Osteoblast (primary cell): ENCODE measurements at places on chromosomes 7 and 10.

GRCh38 chr10:43314626-43315495, 48.0 kb upstream of the RASGEF1A start:
- DNase-seq: peak; percentile 50

DNA sequence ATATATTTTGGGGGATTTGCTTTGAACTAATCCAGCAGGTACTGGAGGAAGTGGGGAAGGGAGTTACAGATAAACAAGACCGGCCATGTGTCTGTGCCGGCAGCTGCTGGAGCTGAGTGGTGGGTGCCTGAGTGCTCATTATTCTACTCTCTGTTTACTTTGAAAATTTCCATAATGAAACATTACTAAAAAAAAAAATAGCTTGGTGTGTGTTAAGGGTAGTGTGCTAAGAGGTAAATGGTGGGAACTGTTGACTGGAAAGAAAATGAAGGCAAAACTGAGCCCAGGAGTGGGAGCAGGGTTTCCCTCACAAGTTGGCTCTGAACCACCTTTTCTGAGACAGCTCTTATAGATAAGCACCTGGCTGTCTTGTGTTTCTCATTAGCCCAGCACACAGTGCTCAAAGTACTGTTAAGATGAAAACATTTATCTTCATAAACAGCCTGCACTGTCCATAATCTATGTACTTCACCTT, 50.6 kb downstream of the PARD3 start:
- DNase-seq: no peak

GRCh38 chr7:111734954-111735660, 172.8 kb upstream of the IMMP2L start:
- no peak for DNase-seq

DNA sequence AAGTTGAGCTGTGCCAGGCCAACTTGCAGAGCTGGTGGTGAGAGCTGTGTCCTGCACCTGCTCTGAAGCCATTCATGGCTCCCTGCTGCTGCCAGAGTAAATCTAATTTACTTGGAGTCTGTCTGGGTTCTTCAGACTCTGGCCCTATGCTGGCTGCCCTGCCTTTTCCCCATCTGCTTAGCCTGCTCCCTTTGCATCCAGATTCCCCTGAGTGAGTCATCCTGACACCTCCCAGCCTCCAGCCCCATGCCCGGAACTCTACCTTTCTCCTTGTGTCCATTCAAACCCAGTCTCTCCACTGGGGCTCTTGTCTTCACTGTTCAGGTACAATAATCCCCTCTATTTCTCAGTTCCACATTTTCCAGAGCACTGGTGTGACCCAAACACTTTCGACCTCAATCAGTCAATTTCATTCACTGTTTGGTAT, 434.4 kb upstream of the ZMIZ1 start:
- DNase-seq: no peak

GRCh38 chr10:71748671-71749191, 24.6 kb downstream of the VSIR start:
- no peak for DNase-seq

GRCh38 chr7:107684947-107685463, 24.4 kb downstream of the SLC26A4 start:
- DNase-seq: no peak

DNA sequence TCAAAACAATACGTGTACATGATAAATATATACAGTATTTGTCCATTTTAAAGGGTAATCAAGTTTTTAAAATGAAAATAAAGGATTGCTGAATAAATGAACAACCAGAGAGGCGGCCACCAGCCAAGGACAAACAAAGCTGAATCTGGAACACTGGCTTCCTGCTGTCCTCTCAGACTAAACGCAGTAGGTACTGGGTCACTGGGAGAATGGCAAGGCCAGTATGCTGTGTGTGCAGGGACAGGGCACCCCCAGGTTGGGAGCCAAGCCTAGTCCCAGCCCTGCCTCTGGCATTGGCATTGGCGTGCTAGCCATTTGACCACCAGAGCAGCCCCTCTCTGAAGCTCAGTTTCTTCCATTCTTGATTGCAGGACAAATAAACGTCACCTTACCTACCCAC, 33.8 kb downstream of the DLG5 start:
- DNase-seq: no peak

DNA sequence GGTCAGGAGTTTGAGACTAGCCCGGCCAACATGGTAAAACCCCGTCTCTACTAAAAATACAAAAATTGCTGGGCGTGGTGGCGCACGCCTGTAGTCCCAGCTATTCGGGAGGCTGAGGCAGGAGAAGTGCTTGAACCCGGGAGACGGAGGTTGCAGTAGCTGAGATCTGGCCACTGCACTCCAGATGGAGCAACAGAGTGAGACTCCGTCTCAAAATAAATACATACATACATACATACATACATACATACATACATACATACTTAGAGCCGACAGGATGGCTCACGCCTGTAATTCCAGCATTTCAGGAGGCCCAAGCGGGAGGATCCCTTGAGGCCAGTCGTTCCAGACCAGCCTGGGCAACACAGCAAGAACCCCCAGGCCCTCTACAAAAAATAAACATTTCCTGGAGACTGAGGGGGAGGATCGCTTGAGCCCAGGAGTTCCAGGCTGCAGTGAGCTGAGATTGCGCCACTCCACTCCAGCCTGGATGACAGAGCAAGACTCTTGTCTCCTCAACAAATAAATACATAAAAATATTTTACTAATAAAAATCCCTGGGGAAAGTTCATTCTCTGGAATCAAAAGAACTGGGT, 90.9 kb upstream of the TNRC18 start:
- no peak for DNase-seq

DNA sequence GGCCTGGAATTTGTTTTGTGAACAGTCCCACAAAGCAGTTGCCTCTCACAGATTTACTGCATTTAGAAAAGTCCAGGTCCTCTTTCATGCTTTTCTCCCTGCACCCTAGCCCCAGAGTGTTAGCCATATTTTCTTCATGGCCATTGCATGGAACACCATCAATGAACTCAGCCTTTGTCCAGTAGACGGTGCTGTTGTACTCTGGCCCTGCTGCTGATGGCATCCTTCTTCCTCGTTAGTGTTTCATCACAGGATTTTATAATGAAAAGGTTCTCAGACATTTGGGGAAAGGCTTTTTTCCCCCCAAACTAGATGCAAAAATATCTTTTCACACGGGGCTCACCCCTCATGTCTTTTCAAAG, 93.0 kb upstream of the SLC25A13 start:
- DNase-seq: peak; percentile 48

DNA sequence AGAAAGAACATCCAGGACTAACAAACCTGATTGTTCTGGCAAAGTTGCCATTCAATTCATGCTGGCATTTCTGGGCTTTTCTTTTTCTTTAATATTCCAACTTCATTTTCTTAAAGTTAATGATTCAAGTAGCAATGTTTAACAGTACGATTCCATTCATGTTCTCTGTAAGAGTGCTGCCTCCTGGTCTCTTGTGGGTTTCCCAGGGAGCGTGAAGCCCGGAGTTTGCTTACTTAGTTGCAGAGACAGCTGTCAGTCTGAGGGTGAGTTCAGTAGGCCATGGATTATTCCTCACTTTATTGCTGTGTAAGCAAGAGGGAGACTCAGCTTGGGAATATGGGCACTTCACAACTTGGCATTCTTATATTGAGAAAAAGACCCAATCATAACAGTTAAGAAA, 142.2 kb downstream of the TWIST1 start:
- DNase-seq: no peak

GRCh38 chr10:62451611-62451975, 77.4 kb downstream of the ZNF365 start:
- no peak for DNase-seq

- DNase-seq: peak; percentile 54
These were observed 23.1 kb upstream of the ZMIZ1 start for GRCh38 chr10:79045566-79046175.

DNA sequence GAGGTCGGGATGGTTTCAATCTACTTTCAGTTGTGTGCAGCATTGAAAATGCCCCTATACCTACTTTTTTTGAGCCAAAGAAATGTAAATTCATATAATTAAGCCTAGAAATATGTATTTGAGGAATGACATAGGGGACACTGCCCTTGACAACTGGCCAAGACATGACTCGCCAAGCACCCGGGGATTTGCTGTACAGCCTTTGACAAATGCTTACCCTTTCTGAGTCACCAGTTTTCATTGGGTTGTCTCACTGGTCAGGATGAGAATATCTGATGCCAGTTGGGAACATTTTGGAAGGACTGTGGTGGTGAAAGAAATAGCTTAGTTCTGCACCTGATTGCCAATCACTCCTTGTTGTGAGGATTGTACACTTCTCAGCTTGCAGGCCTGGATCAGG, 166.8 kb upstream of the HABP2 start:
- DNase-seq: peak; percentile 73

GRCh38 chr7:132076301-132077035, 499.8 kb downstream of the PLXNA4 start:
- no peak for DNase-seq

DNA sequence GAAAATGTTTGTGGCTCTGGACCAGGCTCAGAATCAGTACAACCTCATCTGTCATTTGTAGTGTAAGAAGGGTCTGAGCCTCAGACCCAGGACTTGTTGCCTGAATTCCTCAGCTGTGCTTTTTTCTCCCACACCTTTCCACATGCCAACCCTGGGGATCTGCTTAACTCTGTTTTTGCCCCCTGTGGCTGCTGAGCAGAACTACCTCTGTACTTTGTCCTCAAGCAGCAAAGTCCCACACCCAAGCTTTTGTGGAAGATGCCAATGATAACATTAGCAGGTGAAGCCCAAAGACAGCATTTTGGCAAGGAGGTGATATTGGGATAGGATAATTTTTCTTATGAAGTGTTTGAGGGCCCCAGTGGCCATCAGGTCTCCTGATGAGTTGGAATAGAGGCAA, 5.8 kb upstream of the CYP2C18 start:
- no peak for DNase-seq

DNA sequence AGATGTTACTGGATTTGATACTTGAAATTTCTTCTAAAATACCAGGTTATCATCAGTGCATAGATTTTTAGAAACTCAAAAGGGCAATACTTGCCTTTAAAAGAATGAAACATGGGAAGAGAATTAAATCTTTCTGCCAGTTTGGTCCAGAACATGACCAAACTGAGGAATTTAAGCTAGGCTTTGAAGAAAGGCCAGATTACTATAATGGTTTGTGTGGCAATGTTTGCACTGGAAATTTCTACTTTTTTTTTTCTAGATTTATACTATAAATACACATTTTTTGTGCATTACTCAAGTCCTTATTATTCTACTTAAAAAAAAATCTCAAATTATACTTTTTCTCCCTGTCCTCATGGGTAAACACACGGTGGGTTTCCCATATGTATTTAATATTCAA, 9.2 kb downstream of the MKX start:
- peak; percentile 76 for DNase-seq

DNA sequence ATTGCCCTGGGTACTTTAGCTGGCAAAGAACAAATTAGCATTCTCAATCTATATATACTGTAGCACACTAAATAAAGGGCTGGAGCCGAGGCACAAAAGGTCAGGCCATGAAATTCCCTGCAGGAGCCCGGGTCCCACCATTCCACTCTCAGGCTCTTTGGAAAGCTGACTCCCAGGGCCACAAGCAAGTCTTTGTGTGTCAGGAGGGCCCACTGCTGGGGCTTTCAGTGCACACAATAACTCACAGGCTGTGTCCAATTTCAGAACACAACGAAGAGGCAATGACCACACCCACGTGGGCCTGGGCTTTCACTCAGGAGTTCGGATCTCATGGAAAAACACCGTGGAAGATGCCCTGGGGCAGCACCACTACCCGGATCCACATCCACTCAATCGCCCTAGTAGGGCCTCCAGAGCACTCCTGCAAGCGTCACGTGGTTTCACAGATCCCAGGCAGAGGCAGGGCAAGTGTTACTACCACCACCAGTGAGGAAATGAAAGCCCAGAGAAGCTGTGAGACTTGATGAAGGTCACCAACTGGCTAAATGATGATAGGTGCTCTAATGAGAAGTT, 60.3 kb downstream of the COBL start:
- DNase-seq: no peak

DNA sequence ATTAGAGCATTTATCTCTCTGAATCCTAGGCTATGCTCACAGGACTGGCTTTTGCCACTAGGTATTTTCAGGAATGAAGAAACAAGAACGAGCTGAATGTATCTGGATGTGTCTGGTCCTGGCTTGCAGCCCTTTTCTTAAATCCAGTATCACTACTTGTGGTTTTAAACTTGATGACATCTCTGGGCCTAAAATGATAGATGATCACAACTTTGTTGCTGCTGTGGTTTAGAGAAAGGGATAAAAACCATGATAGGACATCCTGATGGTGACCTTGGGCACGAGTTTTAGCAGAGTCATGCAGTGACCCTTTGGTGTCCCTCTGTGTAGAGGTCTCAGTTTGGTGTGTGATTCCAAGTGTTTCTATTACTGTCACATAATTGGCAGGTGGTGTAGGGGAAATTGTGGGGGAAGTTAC, 31.7 kb upstream of the SEMA3C start:
- DNase-seq: no peak

DNA sequence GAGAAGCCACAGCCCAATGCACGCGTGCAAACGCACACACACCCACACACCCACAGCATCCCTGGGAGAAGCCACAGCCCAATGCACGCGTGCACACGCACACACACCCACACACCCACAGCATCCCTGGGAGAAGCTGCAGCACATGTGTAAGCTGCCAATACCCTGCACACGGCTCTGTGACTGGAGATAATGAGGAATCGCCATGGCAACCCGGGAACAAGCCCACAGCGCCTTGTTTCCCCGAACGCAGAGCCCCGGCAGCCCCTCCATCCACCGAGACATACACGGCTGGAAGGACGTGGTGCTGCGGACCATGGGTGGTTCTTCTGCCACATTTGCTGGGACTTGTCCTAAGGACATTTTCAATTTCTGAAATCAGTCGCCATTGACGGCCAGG, 221.3 kb downstream of the PTPRN2 start:
- no peak for DNase-seq

DNA sequence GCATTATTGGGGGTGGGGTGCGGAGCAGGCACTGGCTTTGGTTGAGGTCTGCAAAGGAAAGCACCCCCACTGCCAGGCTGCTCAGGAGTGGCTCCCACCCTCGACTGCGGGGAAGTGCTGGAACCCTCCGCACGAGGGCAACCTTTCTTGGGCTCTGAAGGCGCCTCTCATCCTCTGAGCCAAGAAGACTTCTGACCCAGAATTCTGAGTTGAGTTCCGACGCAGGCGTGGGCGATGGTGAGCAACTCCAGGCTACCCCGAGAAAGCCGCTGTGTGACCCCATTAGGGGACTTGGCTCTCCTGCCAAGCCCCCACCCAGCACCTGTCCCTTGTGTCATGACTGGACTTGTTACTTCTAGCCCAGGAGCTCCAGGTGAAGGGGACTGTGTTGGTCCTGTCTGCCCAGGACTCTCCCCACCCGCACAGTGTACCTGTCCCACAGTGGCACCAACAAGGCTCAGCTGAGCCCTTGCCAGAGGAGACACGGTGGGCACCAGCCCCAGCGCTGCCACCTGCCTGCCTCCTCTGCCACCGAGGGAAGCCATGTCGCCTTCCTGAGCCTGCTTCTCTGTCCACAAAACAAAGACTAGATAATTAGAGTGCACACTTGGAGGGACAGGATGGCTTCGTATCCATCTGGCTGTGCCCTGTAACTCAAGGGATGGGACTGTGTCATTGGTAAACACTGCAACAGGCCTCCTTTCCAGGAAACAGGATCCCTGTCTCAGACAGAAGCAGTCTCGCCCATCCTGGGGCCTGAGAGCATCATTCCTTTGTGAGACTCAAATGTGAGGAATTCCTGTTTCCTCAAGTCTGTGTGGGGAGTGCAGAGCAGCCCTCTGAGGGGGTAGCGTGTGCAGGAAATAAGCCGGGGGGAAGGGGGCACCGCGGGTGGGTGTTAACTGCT, 128.8 kb downstream of the LHPP start:
- peak; percentile 82 for DNase-seq
